Fibroblast of skin of left biceps (primary cell): ENCODE measurements at places on chromosomes 2 and 18.
A peak's percentile ranks its signal among the peaks of the same experiment; 100 is the strongest.

DNA sequence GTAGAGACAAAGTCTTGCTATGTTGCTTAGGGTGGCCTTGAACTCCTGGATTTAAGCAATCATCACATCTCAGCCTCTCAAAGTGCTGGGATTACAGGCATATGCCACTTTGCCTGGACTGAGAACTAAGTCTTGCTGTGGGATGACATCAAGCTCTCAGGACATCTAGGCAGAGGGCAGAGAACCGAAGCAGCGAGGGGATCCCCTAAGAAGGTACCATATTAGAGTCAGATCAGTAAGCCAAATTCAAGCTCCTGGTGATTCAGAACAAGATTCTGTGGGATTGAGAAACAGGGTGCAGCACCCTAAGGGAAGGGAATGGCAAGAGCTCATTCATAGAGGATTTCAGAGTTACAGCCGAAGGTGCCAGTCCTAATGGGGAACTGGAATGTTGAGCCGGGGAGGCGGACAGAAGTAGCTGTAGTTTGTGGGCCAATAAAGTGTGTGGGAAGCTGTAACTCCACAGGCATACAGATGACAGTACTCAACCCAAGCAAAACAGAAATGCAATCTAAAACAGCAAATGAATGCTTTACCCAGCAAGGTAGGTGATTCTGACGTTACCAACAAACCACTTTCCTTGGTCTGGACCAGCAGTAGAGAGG, 30.9 kb downstream of the EPHA4 start:
- DNase-seq, result no peak

- no peak for DNase-seq
Observed at GRCh38 chr2:235894839-235895238, 273.3 kb downstream of the GBX2 start.

DNA sequence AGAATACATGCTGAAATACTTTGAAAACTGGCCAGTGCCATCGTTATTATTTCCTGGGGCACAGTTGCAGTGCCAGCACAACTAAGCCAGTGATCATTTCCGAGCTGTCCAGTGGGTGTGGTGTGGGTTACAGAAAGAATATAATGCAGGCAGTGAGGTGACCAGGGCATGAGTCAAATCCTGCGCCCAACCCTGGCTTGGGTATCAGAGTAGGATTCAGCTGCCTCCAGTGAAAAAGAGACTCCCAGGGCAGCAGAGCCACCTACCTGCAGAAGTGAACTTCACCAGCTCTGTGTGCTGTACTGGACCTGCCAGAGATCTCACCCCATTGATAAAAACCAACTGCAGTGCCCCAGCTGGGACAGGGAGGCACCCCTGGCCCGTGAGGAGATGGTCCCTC, 18.0 kb downstream of the SLC9A2 start:
- DNase-seq, result no peak

- DNase-seq, result no peak
Observed at GRCh38 chr2:43818761-43819160, 19.9 kb downstream of the ABCG5 start.

- DNase-seq, result no peak
Observed at GRCh38 chr2:235922839-235923238, 245.3 kb downstream of the GBX2 start.

GRCh38 chr2:240649331-240649730, 24.1 kb downstream of the GPR35 start:
- no peak for DNase-seq

GRCh38 chr2:120914839-120915521, 179.3 kb downstream of the GLI2 start:
- peak; percentile 69 for DNase-seq

DNA sequence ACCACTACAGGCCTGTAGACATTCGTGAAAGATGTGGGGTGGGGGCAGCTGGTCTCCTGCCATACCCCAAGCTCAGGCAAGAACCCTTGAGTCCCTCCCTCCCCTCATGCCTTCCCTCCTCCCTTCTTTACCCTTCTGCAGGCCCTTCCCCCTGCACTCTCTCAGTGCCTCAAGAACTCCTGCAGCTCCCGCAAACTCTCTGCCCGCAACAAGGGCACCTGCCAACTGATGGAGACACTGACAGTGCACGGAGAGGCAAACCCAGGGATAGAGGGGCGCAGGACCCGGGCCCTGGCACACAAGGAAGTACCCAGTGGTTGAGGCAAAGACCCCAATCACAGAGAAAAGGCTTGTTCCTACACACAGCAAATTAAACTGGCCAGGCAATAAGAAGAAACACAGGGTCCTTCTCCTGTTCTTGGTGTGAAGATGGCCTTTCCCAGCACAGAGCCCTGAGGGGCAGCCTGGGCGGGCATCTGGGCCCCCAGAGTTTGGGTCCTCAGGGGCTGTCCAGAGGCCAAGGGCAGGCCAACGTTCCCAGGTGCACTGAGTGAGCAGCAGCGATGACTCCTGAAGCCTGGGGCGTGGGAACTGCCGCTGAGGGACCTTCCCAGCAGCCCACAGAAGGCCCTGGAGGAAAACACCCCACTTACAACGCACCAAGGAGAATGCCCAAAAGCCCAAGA, 1.6 kb downstream of the TEKT4 start:
- no peak for DNase-seq

- no peak for DNase-seq
Observed at GRCh38 chr2:227036527-227036926, 127.5 kb downstream of the COL4A4 start.

DNA sequence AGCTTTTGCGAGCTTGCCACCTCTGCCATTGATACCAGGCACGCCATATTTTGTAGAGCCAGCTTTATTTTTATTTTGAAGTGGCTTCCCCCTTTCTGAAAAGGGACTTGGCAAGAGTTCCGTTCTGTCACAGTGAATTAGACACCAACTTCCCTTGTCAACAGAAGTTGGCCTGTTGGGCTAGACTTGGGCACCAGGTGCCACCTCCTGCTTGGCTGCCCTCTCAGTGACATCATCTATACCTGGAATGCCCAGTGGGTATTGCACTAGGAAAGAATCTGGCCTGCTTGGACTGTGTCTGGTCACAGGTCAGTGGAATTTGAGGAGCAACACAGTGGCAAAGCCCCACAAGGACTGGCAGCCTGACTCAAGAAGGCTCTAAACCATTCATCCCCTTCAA, 101.0 kb downstream of the BCL2L11 start:
- DNase-seq, result no peak

- no peak for DNase-seq
Observed at GRCh38 chr18:68086481-68086880, 570.0 kb upstream of the DSEL start.

- DNase-seq, result no peak
Observed at GRCh38 chr18:12460874-12461273, 53.1 kb downstream of the PRELID3A start.

DNA sequence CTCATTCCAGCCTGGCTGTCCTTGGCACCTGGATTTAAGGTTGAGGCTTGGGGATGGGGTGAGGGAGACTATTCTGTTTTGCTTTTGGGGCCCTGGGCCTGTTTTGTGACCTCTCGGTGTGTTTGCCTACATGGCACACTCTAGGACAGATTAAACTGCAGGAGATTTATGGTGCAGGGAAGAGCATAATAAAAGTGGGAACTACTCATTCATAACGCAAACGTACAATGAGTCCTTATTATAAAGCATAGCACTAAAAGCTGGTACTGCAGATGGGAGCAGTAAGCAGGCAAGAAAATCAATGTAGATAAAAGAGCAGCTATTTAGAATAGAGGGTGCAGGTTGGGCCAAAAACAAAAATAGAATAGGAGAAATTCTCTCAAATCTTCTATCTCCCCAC, 238.4 kb downstream of the ACTR3 start:
- DNase-seq, result no peak

- no peak for DNase-seq
Observed at GRCh38 chr2:140401056-140401455, 1620.9 kb upstream of the NXPH2 start.

GRCh38 chr2:71599646-71600236, 146.4 kb downstream of the DYSF start:
- no peak for DNase-seq

DNA sequence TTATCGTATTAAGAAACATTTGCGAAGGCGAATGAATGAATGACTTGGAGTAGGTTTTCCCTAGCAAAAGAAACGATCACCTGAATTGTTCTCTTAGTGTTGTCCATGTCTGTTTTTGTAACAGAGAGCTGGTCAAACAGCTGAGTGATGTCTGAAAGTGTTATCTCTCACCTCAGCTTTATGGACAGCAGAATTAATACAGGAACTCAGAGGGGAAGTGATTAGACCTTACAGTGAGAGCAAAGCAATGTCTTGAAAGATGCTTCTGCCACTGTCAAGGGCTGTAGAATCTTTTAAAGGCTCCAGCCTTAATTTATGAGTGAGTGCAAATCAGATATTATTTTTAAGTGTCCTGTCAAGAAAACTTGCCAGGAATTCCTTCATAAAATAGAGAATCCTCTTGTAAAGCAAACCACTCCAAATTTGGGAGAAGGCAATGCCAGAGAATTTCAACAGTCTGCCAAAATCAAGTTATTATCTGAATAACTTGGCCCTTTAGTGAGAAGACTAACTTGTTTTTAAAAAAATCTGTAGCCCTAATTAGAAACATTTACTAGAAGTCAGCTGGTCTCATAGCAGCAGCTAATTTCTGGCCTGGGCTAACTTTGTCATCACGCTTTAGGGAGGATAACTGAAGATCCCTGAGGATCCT, 60.7 kb downstream of the CDC42EP3 start:
- peak; percentile 85 for DNase-seq

DNA sequence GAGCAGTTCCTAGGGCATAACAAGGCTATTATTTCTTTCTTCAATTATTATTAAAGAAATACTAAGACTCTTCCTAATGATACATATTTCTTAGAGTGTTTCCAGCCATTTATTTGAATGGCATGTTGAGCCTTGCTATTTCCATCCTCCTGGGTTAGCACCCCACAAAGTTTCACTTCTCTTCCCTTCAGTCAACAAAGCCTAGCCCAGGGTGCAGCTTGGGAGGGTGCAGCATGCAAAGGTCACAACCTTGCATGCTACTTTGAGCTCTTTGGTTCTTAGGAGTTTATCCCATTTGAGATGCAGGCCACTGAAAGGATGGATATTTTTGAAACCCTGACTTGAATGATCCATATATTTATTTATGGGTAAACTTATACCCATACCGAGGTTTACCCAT, 454.4 kb upstream of the MEIS1 start:
- DNase-seq, result no peak

- DNase-seq, result no peak
Observed at GRCh38 chr18:70028734-70029133, 81.1 kb upstream of the CD226 start.

DNA sequence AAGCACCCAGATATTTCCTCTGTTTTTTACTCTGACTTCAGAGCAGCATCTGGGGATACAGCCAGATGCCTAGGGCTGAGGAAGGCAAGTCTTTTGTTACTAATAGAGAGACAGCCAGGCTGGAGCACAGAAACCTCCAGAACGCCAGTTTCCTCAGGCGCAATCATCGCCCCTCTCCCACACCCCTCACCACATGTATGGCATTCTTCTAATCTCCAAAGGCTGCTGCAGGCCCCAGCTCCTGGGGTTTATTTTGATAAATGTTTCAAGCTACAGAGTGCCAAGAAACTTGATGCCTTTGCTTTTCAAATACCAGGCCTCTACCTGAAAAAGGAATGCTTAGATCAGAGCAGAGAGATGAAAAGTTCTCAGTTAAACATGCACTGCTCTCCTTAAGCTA, 283.6 kb downstream of the RBM43 start:
- no peak for DNase-seq

DNA sequence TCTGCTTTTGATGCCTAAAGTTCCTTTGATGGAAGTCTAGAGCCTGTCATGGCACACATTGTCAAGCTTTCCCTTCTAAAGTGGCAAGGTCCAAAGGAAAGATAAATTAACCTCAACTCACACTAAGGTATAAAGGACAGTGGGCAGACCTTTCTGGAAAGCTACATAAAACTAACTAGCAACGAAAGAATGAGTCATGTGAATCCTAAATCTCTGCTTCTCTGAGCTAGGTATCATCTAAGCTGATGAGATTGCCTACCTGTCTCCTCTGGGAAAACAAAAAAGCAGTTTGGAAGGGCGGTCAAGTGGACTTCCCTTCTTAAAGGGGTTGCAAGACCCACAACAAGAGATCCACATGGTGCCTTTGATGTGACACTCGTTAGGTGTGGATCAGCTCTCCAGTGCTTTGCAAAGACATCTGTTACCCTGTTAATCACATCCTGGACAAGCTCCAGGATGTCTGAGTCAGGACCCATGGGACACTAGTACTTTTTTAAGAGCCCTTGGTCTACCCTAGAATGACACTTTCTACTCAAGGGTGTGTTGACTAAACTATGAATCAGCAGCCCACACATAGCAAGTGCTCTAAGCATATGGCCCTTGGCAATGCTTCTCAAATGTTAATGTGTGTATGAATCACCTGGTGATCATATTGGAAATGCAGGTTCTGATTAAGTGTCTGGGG, 173.5 kb downstream of the ALK start:
- DNase-seq, result peak; percentile 82

DNA sequence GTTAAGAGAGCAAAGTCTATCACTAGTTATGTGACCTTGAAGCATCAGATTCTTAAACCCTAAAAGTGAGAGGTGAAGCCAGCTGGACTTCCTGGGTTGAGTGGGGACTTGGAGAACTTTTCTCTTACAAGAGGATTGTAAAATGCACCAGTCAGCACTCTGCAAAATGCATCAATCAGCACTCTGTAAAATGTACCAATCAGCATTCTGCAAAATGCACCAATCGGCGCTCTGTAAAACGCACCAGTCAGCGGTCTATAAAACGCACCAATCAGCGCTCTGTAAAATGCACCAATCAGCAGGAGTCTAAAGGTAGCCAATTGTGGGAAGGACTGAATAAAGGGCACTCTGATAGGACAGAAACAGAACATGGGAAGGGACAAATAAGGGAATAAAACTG, 291.6 kb upstream of the FAM98A start:
- no peak for DNase-seq

DNA sequence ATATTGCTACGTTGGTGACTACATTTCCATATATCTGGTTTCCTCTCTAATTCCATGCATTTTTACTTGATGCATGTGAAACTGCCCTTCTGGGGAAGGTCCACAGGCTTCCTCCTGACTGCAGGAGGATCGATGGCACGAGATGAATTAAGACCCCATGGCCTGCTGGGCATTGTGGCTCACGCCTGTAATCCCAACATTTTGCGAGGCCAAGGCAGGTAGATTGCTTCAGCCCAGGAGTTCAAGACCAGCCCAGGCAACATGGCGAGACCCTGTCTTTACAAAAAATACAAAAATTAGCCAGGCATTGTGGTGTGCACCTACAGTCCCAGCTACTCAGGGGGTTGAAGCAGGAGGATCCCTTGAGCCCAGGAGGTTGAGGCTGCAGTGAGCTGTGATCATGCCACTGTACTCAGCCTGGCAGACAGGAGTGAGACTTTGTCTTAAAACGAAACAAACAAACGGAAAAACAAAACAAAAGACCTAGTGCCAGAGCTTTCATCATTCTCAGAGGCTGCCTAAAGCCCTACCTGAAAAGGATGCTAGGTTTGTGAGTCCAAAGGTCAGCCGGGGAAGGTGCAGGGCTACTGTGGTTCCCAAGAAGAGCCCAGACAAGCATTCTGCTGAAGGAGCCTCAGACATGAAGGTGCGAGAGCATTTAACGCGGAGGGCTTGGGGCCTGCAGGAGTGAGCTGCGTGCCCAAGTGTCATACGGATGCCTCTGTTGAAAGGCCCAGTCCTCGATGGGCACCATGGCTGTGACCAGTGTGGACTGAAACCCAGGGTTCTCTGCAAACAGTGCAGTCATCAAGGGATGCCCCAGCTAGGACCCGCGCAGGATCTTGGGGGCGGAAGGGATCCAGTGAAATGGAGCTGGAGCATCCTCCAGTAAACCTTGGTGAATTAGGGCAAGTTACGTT, 21.6 kb downstream of the GPR55 start:
- no peak for DNase-seq
